ENCODE measurements at places on chromosomes 2 and 18.

DNA sequence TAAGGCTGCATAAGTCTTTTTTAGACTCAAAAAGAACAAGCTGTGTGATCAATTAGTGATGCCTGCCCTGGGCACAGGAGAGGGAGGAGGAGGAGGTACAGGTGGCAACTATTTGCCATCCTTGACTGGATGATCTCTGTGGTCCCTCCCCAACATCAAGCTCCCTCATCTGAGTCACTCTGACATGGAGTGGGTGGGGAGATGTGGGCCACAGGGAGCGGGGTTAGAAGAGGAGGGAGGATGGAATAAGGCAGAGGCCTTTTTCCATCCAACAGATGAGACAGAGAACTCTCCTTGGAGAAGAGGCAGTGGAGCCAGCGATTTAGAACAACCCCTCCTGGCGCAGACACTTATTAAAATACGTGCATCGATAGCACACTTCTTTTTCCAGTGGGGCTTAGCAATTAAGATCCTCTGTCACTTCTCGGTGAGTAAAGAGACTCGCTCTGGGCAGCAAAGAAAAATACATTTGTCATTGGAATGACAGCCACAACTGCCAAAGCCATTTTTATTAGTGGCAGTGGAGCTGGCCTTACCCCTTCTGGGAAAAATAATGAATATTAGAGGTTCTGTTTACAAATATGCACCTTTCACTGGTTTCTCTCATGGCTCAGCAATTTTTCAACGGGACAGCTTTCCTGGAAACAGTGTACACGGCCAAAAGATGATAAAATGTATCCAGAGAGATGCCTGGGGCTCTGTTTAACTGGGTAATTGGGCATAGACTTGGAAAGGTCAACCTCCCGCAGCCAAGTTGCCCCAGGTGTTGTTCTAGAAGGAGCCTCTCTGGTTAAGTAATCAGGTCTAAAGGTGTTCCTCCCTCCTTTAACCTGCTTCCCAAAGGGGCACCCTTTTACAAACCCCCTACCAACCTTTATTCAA lies 238.4 kb upstream of the CXCR4 start:
- DNase-seq = no peak

- DNase-seq = no peak
These were observed 27.9 kb downstream of the ZAP70 start for GRCh38 chr2:97741251-97741650.

GRCh38 chr2:27689424-27689823 lies 25.7 kb downstream of the SLC4A1AP start:
- DNase-seq = no peak

DNA sequence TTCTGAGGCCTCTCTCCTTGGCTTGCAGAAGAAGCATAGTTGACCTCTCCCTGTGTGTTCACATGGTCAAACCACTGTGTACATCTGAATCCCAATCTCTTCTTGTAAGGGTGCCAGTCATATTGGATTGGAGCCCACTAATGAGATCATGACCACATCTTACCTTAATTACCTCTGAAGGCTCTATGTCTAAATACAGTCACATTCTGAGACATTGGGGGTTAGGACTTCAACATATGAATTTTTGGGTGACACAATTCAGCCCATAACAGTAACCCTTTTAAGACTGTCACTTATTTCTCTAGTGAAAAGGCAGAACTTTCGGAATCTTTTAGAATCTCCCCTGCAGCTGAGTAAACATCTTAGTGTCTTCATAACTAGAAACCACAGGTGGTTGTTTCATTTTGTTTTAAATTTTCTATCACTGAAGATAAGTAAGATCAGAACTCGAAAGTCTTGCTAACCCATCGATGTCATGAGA lies 33.3 kb downstream of the BMP10 start:
- DNase-seq = no peak

DNA sequence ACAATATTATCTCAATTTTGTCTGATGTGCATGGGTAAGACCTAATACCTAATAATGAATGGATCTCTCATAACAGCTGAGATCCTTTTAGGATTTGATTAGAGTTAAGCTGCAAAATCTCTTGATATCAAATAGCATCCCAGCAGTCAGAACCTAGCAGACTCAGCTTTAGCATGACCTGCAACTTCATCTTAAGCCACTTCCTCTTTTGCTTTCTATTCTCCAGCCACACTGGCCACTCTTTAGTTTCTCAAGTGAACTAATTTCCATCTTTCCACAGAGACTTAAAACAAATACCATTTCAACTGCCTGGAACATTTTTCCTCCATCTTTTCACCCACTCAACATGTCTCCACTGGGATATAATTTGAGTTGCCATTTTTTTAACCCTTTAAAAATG lies 1251.6 kb upstream of the ZEB2 start:
- no peak for DNase-seq

- DNase-seq = no peak
These were observed 71.6 kb upstream of the L3MBTL4 start for GRCh38 chr18:6486313-6486712.

- DNase-seq = no peak
These were observed 60.7 kb downstream of the TTC27 start for GRCh38 chr2:32688541-32688940.

DNA sequence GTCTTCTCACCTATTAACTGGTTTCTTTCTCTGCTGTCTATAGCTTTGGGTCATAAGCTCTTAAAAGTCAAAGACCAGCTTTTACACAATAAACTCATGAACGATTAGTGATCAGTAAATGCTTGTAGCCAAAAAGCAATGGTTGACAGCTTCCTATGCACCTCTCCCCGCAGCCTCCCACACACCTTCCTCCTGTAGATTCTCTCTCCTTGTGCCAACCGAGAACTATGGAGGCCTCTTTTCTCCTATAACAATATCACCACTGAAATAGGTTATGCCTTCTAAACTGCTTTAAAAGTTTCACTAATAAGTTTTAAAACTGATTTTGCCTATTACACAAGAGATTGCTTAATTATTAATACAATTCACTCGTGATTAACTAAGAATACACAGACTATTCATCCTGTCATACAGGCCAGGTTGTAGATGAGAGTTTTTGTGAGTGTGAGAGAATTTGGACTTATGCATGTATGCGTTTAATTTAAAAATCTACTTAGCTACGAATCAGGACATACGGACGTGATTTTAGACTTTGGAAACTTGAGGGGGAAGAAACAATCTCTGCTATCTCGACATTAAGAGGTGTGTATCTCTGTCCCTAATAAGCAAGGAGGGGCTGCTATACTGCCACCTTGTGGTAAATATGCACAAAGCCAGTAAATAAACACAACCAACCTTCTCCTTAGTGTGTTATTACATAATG lies 229.1 kb upstream of the RBBP8 start:
- DNase-seq = no peak

All from stimulated activated CD8-positive, alpha-beta memory T cell treated with anti-CD3 and anti-CD28 coated beads, Interleukin-4, amount 100 ng/mL, for 24 hours (primary cell).